ENCODE measurements at places on chromosomes 6 and 20.

- DNase-seq, result no peak
Measured at GRCh38 chr6:89745716-89746115, 73.9 kb downstream of the MDN1 start.

DNA sequence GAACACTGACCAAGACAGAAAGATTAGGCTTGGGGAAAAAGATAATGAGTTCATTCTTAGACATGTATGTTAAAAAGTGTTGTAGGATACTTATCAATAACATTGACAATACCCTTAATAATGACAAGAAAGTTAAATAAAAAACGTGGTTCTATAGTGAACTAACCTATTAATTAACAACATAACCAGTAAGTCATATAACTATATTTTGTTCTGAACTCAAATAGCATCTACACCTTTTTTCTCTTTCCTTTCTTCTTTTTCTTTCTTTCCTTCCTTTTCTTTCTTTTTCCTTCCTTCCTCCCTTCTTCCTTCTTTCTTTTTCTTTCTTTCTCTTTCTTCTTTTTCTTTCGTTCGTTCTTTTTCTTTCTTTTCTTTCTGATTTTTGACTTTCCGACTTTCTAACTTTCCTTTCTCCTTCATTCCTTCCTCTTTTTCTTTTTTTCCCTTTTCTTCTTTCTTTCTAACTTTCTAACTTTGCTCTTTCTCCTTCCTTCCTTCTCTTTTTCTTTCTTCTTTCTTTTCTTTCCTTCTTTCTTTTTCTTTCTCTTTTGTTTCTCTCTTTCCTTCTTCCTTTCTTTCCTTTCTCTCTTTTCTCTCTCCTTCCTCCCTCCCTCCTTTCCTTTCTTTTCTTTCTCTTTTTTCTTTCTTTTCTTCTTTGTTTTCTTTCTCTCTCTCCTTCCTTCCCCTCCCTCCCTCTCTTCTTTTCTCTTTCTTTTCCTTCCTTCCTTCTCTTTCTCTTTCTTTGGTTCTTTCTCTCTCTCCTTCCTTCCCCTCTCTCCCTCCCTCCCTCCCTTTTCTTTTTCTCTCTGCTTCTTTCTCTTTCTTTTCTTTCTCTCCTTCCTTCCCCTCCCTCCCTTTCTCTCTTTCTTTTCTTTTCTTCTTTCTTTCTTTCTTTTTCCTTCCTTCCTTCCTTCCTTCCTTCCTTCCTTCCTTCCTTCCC lies 24.6 kb downstream of the PRSS35 start:
- DNase-seq, result no peak

DNA sequence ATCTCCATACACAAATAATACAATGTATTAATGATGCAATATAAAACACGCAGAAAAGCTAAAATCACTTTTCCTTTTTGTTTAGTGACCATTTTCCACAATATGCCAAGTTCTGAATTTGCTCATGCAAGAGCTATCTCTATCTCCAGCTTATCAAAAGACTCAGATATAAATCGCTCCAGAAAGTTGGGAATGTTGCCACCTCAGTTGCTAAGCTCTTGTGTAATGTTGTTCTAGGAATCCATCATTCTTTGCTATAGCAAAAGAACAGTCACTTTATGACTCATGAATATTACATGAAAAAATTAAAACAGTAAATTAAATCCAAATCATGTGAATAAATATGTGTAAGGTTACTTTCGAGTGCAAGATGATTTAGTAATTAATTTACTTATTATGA lies 8.7 kb downstream of the PLAGL1 start:
- no peak for DNase-seq

DNA sequence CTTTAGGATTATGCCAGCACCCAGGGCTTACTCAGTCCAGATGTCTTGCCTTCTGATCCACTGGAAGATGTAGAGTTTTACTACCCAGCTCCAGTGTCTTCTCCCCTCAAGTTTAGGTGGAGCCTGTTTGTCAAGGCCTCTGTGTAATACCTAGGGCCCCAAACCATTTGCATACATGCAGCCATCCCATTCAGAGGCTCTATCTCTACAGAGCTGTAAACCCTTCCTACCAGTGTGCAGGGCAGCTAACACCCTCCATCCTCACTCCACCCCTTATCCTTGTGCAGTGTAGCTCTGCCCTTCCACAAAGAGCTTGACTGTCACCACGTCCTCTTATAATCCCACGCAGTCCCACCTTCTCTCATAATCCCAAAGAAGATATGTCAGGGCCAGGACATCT lies 84.8 kb upstream of the SHLD1 start:
- no peak for DNase-seq

DNA sequence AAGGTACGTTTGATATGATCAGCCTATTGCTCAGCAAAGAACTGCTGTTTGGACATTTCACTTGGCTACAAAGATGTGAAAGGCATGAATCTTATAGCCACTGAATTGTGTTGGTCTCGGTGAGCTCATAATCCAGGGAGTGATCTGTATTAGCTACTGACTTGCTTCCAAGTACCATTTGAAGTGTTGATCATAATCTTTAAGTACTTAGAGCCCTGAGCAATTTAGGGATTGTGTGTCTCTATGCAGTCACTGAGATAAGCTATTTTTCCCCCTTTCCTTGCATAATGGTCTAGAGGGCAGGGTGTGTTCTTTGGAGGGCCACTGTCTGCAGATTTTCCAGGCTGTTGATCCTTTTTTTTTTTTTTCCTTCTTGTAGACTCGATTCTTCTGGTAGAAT lies 393.6 kb downstream of the ESR1 start:
- no peak for DNase-seq

GRCh38 chr6:121695329-121695728 lies 259.9 kb downstream of the GJA1 start:
- no peak for DNase-seq

- no peak for DNase-seq
Measured at GRCh38 chr20:50629670-50630045, 61.7 kb downstream of the RIPOR3 start.

DNA sequence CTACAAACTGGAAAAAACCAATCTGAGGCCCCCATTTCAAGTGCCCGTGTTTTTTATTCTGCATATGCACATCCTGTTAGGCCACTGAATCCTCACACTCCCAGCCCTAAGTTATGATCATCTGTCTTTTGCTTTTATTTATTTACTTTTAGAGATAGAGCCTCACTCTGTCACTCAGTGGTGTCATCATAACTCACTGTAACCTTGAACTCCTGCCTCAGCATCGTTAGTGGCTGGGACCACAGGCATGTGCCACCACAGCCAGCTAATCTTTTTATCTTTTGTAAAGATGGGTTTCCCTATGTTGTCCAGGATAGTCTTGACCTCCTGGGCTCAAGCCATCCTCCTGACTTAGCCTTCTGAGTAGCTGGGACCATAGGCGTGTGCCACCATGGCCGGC lies 29.6 kb upstream of the CLDN20 start:
- DNase-seq, result no peak

DNA sequence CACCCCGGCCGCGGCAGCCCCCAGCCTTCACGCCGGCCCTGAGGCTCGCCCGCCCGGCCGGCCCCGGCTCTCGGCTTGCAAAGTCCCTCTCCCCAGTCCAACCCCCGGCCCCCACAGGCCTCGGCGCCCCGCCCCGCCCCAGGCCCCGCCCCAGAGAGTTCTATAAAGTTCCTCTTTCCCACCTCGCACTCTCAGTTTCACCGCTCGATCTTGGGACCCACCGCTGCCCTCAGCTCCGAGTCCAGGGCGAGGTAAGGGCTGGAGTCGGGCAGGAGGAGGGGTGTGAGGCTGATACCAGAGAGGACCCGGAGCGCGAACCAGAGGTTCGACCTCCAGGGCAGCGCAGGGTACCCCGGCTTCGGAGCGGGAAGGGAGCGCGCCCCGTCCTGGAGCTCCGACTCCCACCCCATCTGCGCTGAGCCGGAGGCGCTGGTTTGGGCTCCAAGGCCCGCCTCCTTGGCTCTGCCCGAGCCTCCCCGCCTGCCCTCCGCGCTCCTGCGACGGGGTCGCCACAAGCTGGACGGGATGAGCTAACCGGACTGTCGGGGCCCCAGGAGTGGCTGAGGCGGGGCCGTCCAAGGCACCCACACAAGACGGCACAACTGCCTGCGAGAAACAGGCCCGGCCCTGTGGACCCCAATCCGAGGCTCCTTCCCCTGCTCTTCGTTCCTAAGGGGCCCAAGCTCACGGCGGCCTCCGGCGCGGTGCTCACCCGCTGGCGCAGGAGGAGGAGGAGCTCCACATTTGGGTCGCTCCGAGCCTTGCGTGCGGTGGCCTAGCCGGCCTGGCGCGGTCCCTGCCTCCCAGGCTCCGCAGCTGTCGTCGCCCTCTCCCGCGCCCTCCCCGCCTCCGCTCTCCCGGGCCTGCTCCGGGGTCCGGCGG lies at the start of gene IRF4:
Gene IRF4 (plus strand): TSS at position 194 of the 882 bp plus-strand sequence. CDS start 1,401 bp downstream, outside the sequence.
- DNase-seq, result no peak

GRCh38 chr20:15012566-15012965 lies 675.2 kb upstream of the FLRT3 start:
- DNase-seq, result no peak

DNA sequence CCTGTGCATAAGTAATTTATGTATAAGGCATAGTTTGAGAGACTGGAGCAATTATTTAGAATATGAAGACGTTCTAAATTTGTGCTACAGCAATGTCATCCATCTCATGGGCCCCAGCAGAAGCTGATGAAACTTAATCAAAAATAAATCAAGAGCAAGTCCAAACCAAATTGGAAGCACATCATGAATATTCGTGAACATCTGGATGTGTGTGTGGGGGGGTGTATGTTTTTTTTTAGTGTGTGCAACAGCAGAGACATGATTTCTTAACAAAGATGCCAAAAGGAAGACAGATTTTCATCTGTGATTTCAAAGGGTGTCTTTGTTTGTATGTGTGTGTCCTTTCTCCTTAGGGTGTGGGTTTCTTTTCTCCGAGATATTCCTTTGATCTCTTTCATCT lies 58.9 kb downstream of the SASH1 start:
- no peak for DNase-seq

DNA sequence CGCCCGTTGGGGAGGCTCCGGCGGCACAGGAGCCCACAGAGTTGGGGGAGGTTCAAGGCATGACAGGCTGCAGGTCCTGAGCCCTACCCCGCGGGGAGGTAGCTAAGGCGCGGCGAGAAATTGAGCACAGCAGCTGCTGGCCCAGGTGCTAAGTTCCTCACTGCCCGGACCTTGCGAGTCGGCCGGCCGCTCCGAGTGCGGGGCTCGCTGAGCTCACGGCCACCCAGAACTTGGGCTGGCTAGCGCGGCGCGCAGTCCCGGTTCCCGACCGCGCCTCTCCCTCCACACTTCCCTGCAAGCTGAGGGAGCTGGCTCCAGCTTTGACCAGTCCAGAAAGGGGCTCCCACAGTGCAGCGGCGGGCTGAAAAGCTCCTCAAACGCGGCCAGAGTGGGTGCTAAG lies 23.9 kb upstream of the KIF13A start:
- no peak for DNase-seq

DNA sequence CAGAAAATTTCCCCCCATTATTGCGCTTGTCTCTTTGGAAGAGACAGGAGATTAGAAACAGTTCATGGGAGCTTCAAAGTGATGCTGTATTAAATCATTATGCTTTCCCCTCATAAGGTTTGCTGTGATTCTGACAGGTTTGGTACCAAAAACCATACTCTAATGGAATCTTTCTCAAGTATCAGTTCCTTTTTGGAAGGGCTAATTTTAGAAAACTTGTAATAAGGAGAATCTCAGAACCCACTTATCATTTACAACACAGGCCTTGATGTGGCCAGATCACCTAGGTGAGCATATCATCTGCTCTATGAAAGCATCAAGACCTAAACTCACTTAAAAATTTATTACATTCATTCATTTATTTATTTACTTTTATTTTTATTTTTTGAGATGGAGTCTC lies 51.2 kb downstream of the TP53INP2 start:
- DNase-seq, result no peak

DNA sequence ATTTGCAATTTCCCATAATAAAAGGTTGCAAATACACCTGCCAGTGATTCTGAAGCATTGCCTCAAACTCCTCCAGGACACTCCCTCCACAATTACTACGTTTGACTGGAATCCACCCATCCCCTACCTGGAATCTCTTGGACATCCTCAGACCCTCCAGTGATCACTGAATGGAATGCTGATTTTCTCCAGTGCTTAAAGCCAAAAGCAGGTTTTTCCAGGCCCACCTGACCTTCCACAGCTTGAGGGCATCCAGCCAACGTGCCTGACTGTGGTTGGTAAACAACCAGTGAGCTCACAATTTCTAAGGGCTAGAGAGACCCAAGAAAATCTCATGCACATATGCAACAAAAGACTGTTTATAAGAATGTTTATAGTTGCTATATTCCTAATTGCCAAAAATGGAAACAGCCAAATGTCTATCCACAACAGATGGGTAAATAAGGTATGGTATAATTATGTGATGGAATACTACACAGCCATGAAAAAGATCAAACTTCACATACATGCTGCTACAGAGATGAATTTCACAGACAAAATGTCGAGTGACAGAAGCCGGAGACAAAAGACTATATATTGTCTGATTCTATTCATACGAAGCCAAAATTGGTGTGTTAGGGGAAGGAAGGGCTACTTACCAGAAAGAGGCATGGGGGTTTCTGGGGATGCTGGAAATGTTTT lies 147.1 kb upstream of the RREB1 start:
- no peak for DNase-seq

GRCh38 chr20:5766085-5766764 lies 16.0 kb downstream of the SHLD1 start:
- no peak for DNase-seq

DNA sequence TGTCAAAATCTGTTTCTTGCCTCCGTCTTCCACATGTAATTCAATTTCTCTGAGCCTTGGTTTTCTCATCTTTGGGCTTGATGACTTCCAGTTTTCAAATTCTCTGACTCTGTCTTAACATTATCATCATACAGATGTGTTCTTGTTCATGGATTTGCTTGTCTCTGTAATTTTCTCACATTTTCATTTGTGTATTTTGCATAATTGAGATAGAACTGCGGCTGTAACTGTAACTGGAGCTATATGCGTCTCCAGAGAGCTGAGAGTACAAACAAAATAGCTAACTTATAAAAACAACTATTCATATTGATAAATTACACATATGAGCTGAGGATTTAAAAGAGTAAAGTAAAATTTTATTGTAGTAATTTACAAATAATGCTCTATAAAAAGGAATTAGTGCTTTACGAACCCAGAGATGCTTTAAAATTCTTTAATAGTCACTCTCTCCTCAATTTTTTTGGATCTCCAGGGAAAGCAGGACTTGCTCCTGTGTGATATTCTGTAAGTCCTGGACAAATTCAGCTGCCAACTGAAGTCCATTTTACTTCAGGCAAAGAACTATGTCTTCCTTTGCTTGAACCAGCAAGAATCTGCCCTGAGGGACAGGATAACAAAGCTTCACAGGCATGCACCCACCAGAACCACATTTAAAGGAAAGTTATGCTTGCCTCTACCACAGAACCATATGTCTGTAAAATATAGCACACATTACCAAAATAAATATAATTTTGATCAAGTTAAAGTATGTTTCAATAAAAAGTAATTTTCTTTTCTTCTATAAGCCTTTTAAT lies 288.3 kb downstream of the KHDC1L start:
- DNase-seq, result no peak

- no peak for DNase-seq
Measured at GRCh38 chr6:52667572-52667971, 3.3 kb upstream of the TMEM14A start.

- DNase-seq, result no peak
Measured at GRCh38 chr20:25250508-25250907, 2.6 kb downstream of the PYGB start.
